ENCODE measurements at places on chromosomes 16 and 17.

DNA sequence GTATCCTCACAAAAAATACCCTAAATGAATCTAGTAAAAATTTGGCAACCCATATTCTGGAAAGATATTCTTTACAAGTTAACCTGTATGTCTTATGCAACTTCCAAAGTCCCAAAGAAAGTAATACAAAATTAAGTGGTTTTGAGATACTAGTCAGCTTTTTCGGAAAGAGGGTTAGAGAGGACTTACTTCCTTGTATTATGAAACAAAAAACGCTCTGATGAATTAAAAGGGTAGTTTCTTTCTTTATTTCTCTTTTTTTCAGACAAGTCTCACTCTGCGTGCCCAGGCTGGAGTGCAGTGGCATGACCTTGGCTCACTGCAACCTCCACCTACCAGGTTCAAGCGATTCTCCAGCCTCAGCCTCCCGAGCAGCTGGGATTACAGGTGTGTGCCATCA lies 51.6 kb downstream of the KANSL1 start:
- DNase-seq: no peak

GRCh38 chr17:78747488-78747887 lies 34.6 kb downstream of the CYTH1 start:
- DNase-seq: no peak

DNA sequence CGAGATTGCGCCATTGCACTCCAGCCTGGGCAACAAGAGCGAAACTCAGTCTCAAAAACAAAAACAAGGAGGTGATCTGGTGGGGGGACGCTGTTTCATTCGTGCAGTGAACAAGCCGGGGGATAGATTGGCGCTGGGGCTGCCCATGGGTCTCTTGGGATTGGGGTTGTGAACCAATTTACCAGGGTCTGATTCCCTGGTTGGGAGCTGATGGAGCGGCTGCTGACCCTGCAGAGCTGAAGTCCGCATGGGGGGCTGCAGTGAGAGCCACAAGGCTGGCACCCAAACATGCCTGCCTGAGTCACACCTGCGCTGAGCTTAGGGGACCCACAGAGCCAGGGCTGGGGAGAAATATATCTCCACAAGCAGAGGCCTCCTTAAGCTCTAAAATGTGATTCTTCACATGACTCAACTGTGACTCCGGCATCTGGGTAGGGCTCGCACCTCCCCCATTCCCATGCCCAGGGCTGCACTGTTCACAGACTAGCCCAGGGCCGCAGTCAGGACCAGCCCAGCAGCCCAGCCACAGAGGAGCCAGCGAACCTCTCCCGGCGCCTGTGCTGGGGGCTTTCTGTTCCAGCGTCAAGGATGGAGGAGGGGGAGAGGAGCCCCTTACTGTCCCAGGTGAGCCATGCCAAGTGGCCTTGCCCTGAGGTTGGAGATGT lies 5.0 kb downstream of the TSPAN10 start:
- DNase-seq: no peak

- DNase-seq: no peak
These were observed 28.9 kb upstream of the CCL2 start for GRCh38 chr17:34226011-34226743.

DNA sequence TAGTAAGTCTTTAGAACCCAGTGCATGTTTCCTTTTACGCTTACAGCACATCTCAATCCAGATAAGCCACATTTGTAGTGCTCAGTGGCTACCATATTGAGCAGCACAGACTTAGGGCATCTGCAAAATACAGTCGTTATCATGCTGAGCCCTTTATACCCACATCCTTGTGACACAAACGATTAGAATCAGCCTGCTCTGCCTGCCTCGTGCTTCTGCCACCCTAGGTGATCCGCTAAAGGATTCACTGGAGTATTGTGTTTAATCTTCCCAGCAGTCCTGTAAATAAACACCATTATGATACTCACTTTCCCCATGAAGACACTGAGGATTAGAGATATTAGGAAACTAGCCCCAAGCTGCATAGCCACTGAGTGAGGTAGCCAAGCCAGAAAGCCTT lies 51.3 kb upstream of the FA2H start:
- no peak for DNase-seq

- no peak for DNase-seq
These were observed 154.0 kb downstream of the TMEM132E start for GRCh38 chr17:34733333-34733732.

DNA sequence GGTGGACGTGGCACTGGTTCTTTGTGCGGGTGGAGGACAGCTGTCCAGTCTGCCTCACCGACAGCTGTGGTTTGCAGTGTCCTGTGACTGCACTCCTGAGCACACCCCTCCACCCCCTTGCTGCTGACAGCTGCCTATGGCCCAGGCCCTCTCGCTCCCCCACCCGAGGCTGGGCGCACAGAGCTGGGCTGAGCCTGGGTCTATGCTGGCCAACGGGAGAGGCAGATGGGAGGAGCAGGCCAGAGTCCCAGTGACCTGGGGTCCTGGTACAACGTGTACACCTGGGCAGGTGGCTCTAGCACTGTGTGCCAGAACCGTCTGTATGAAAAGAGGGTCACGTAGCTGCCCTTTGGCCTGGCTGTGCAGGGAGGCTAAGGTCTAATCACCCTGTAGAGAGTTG lies 30.5 kb downstream of the BAIAP2 start:
- no peak for DNase-seq

GRCh38 chr17:4519361-4519788 lies 20.7 kb downstream of the SPNS2 start:
- DNase-seq: no peak

- no peak for DNase-seq
These were observed 3.0 kb upstream of the CMTM2 start for GRCh38 chr16:66576296-66576695.

DNA sequence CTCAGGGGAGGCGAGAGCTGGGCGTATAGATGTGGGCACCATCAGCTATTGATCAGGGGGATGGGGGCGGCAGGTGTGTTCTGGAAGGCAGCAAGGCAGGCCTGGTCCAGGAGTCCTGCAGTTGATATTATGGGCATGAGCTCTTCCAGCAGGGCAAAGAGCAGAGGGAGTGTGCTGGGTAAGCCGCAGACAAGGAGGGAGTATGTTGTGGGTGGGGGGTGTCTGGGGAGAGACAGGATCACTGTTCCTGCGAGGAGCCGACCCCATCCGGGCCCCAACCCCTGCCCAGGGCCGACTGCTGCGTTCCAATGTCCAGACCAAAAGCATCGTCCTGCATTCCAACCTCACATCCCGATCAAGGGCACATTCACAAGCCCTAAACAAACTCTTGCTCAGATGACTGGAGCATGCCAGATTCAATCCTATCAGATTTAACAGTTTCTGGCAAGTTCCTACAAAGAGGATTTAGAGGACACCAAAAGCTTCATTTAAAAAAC lies 9.2 kb downstream of the MXRA7 start:
- DNase-seq: no peak

- DNase-seq: no peak
These were observed 12.9 kb downstream of the NLRC3 start for GRCh38 chr16:3564130-3564888.

- DNase-seq: no peak
These were observed 16.8 kb upstream of the DYNLL2 start for GRCh38 chr17:58066401-58066800.

GRCh38 chr17:8455665-8456209 lies 20.1 kb downstream of the NDEL1 start:
- DNase-seq: no peak

- no peak for DNase-seq
These were observed 155.6 kb upstream of the CHMP6 start for GRCh38 chr17:80835816-80836657.

DNA sequence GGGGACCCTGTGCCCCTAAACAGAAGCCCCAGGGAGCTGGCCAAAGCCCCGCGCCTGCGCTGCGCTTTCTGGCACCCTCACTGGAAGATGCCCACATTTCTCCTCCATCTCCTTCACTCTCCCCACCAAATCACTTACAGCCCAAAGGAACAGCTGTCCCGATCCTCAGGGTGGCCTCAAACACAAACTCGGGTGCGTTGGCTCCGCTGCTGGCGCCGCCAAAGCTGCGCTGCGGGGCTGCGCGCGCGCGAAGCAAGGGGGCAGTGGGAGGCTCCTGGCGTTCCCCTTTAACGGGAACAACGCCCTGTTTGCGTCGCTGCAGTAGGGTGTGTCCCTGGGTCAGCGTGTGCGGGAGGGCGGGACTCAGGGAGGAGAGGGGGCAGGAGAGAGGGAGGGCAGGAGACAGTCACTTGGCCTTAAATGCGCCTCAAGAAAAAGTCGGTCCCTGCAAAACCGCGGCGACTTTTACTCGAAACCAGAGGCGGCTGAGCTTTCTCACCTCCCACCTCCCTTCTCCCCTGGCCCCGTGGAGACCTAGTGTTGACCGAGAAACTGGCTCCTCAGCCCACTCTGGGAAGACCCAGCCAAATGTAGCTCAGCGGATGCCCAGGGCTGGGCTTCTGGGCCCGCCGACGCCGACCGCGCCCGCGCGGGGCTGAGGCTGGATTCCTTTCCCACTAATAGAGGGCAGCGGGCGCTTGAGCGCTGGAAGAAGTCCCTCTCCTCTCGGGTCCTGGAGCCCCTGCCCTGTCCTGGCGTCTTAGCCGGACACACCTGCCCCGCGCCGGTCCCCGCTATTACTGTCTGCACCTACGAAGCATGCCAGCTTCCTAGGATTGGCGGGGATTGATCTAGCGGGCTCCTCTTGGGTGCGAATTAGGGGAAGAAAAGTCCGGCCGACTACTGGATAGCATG lies 2.6 kb downstream of the PMP22 start:
- peak; percentile 44 for DNase-seq

GRCh38 chr16:852451-853185 lies 52.1 kb upstream of the GNG13 start:
- no peak for DNase-seq

GRCh38 chr17:9522074-9522473 lies 53.5 kb downstream of the STX8 start:
- DNase-seq: no peak

- no peak for DNase-seq
These were observed 60.7 kb downstream of the CLEC16A start for GRCh38 chr16:11004973-11005610.

- peak; percentile 47 for DNase-seq
These were observed 377 bp downstream of the USP32 start for GRCh38 chr17:60391471-60392041.

- no peak for DNase-seq
These were observed 14.4 kb downstream of the KIF2B start for GRCh38 chr17:53837131-53837530.

DNA sequence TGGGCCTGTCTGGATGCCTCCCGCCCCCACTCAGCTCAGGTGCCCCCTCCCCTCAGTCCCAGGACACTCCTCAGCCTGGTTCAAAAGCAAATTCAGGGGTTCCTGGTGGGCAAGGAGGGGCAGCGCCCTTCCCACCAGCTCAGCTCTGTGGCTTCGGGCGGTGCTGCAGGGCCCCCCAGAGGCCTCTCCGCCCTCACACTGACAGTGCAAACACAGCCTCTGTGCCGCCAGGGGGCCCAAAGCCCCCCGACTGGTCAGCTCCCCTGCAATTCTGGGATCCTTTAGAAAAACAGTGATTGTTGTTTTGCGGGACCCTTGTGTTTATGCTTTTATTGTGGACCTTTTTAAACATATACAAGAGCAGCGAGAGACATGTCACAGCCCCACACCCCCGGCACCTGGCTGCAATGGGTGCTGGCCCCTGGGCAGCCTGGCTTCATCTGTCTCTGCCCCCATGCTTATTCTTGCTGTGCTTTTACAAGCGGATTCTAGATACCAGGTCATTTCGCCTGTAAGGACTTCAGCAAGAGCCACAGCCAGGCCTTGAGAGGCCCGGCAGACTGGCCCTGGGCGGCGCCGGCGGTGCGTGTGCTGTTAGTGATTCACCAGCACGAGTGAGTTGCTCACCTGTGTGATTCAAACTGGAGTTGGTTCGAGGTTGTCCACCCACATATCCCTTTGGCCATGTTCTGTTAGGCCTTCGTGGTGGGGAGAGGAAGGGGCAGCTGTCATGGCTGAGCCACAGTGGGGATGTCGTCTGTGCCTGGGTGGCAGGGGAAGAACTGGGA lies 21.2 kb downstream of the ZNF469 start:
- no peak for DNase-seq

DNA sequence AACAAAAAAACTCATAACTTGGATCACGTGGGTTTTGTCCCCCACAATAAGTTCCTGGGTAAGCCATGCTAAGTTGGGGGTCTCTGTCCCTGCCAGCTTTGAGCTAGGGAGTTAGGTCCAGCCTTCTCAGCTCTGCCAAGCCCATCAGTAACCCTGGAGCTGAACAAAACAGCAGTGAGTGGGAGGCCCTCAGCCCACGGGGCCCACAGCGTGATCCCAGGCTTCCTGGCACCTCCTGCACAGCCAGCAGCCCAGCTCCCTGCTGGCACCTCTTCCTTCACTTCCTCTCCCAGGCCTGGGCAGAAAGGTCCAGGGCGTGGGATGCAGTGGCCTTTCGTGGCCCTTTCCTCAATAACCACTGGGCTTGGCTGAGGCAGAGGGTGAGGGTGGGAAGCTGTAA lies 35.5 kb upstream of the CDC42EP4 start:
- DNase-seq: no peak

- no peak for DNase-seq
These were observed 575.9 kb downstream of the WWOX start for GRCh38 chr16:78675312-78675711.

DNA sequence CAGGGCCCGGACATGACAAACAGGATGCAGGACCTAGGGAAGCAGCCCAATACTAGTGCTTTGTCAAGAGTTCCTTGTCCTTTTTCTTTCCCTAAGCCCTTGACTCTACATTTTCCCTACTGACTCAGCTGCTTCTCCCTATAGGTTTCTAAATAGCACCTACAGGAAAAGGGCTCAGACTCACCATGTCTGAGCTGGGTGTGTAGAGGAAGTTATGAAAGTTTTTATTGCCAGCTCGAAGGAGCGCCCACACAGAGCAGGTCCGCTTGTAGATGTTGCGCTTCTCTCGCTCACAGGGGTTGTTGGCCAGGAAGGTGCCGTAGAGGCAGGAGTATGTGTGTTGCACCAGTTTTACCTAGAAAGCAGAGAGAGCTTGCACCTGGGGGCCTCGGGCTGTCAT lies 10.6 kb downstream of the MTMR4 start:
- no peak for DNase-seq

GRCh38 chr17:81644976-81645952 lies 8.3 kb downstream of the TSPAN10 start:
- DNase-seq: no peak

DNA sequence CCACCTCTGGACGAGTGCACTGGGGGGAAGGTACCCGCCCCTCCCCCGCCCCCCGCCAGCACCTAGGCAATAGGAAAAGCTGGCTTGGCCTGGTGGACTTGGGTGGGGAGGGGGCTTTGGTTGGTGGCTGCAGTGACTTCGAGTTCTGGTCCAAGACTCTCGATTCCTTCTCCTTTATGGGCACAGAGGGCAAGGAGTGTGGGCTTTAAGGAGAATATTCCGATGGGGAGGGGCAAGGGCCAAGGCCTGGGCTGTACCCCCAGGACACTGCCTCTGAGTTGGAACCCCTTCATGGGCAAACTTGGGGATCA lies 409 bp downstream of the ACSF2 start:
- DNase-seq: no peak

GRCh38 chr16:5175266-5175665 lies 77.7 kb upstream of the EEF2KMT start:
- DNase-seq: no peak

GRCh38 chr17:21161498-21162393 lies 35.0 kb downstream of the DHRS7B start:
- DNase-seq: no peak

- DNase-seq: no peak
These were observed 13.8 kb downstream of the MAP2K3 start for GRCh38 chr17:21298056-21298982.

Data from D721Med (cell line).